ENCODE measurements at places on chromosomes 2 and 18.

GRCh38 chr18:10010611-10011015 lies 96.8 kb downstream of the VAPA start:
- no peak for DNase-seq

GRCh38 chr2:104755026-104755878 lies 98.7 kb upstream of the POU3F3 start:
- no peak for DNase-seq

DNA sequence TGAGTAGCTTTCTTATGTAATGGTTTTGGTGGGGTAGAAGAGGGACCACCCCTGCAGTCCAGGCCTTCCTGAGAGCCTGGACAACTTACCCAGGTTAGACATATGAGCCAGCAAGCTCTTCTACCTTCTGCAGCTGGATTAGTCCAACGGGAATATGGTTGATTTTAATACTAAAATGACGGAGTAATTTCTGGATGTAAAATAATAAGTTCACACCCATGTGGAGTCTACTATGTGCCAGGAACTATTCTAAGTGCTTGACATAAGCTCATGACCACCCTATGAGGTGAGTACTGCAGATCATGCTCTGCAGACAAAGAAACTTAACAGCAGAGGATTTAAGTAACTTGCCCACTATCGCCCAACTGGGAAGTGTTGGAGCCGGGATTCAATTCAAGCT lies 45.5 kb downstream of the DPP4 start:
- no peak for DNase-seq

DNA sequence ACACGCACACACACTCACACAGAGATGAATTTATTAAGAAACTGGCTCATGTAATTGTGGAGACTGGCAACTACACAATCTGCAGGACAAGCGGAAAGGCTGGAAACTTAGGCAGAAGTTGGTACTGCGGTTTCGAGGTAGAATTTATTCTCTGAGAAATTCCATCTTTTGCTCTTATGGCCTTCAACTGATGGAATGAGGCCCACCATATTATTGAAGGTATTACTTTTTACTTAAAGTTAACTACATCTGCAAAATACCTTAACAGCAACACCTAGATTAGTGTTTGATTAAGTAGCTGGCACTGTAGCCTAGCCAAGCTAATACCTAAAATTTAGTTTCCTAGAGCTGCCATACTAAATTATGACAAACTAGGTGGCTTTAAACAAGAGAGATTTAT lies 384.0 kb upstream of the UBE2E3 start:
- no peak for DNase-seq

DNA sequence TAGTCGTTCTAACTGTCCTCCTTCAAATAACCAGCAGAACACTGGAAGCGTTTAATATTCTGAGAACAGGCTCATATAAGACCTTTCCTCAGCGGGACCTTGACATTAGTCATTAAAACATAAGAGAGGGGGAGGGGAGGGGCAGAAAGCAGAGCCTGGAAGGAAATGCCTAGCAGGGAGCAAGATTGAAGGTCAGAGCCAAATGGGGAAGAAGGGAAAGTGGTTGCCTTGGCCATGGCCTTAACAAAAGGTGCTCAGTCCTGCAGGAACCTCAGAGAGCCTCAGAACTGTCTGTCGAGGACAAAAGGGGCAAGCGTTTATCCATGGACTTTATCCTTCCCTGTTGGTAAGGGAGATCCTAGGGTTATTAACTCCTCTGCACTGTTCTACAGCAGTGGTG lies 856 bp upstream of the PLA2R1 start:
- no peak for DNase-seq

GRCh38 chr18:13439461-13439860 lies 220.9 kb downstream of the LDLRAD4 start:
- DNase-seq, result no peak

DNA sequence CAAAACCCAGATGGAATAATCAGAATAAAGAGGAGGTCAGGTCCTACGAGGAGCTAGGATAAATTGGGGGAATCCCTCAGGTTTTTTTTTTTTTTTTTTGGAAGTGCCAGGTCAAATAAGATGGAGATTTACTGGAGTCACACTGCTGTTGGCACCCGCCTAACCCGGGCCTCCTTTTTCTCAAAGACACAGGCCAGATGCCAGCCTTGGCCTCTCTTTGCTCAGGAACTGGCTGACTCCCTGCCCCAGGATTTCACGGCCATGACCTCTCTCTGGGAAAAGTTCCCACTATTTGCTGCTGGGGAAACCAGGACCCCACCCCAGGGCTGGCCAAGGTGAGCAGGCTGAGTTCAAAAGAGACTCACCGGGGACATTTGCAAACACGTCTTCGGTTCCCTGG lies 2.5 kb downstream of the CD8A start:
- DNase-seq, result no peak

- no peak for DNase-seq
These were observed 22.9 kb upstream of the TYMS start for GRCh38 chr18:634551-635045.

All from CD4-positive, alpha-beta T cell (primary cell).